ENCODE measurements at places on chromosomes 1 and 21. TPM values are rescaled to one million over a fixed set of nuclear protein-coding genes. Genes with fewer than 3 reads are reported as not detected.

The TPRG1L gene
- 4.6 TPM for total RNA-seq

The SELL gene
- total RNA-seq: 0.15 TPM

The CD1B gene
- total RNA-seq: not detected

The GUCA2B gene
- not detected for total RNA-seq

The SRSF11 gene
- 148 TPM for total RNA-seq

The HCRTR1 gene
- total RNA-seq: not detected

The EIF4G3 gene
- total RNA-seq: 61.8 TPM

The INPP5B gene
- 30.8 TPM for total RNA-seq

The PADI3 gene
- total RNA-seq: 2.1 TPM

The LAMC2 gene
- total RNA-seq: 2.1 TPM

The MSTO1 gene
- total RNA-seq: 70.9 TPM

The OLFML2B gene
- 0.16 TPM for total RNA-seq

The FCRL1 gene
- not detected for total RNA-seq

The EXTL1 gene
- 12.3 TPM for total RNA-seq

The NID1 gene
- total RNA-seq: 53.1 TPM
